ENCODE measurements at places on chromosomes 2 and 18.

GRCh38 chr2:219510512-219511135 is 3.7 kb upstream of the ASIC4 start:
- no peak overlapping the region for H3K27ac ChIP-seq
- H3K4me3 ChIP-seq = no peak overlapping the region
- no peak for DNase-seq

DNA sequence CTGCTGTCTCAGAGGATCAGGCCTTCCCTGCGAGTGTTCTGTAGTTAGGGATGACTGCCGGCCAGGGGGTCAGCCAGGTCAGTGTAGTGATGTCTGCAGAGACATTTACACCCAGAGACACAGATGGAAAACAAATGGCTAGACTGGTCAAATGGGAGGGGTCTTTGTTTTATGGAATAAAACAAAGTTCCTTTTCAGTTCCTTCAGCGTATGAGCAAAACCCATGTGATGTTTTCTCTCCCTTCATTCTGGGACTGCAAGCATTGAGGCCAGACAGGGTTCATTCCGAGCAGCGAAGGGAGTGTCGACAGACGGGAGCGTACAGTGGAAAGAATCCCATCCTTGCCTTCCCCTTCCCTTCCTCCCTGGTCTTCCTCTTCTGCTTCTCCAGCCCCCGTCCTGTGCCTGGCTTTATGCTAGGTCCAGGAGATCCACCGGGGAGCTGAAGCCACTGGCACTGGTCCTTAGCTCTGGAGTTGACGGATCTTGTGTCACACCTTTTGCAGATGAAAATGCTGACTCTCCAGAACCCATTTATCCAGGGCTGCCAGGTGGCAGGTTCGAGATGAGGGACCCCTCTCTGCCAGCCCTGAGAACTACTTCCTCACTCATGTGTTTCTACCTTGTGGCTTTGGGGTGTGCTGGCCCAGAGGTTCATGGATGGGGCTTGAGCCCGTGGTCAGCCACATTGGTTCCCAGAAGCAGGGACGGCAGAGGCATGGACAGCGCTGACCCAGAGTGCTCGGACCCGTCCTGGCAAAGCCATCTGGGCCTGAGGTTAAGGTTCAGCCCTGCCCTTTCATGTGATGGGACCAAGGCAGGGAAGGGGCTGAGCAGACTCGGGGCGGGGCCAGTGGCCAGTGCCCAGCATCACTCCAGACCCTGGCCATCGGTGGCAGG is 24.2 kb downstream of the ITGB1BP1 start:
- no peaks in the 10 kb centered on the region for H3K36me3 ChIP-seq
- H3K27ac ChIP-seq = no peak overlapping the region
- H3K4me3 ChIP-seq = no peak overlapping the region
- H3K27me3 ChIP-seq = peaks cover 9% of the 10 kb centered on the region
- H3K4me1 ChIP-seq = peaks cover 5% of the 10 kb centered on the region
- DNase-seq = no peak

- no peaks in the 10 kb centered on the region for H3K36me3 ChIP-seq
- no peaks in the 10 kb centered on the region for H3K27me3 ChIP-seq
- no peak overlapping the region for H3K4me3 ChIP-seq
Observed at GRCh38 chr18:29496152-29496680, 1319.3 kb upstream of the CDH2 start.

GRCh38 chr2:196290136-196290535 is 118.8 kb upstream of the STK17B start:
- no peak for DNase-seq
- H3K4me3 ChIP-seq = no peak overlapping the region
- H3K27ac ChIP-seq = no peak overlapping the region
- H3K27me3 ChIP-seq = no peaks in the 10 kb centered on the region
- peaks cover 14% of the 10 kb centered on the region for H3K4me1 ChIP-seq

DNA sequence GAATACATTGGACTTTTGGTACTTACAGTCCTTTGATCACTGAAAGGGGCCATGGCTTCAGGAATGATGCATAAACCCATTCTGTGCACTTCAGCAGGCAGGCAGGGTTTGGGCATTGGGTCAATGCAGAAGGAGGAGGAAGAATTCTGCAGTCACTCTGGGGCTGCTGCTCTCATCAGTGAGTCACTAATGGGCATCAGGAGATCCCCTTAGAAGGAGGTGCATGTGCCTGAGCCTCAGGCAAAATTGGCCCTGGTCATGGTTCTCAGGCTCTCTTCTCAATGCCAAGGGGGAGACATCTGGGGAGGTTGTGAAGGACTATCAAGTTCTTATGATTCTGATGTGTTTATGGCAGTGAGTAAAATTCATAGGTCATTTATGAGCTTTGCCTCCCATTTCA is 52.0 kb upstream of the TNP1 start:
- H3K27me3 ChIP-seq = no peaks in the 10 kb centered on the region
- no peaks in the 10 kb centered on the region for H3K4me1 ChIP-seq
- no peak for DNase-seq

GRCh38 chr18:54209471-54210180 is 14.8 kb downstream of the MBD2 start:
- no peak overlapping the region for H3K4me3 ChIP-seq
- H3K27ac ChIP-seq = no peak overlapping the region
- DNase-seq = no peak
- H3K27me3 ChIP-seq = no peaks in the 10 kb centered on the region
- no peaks in the 10 kb centered on the region for H3K36me3 ChIP-seq

GRCh38 chr2:88753833-88754584 is 62.5 kb downstream of the RPIA start:
- H3K4me1 ChIP-seq = peaks cover 20% of the 10 kb centered on the region
- H3K36me3 ChIP-seq = peaks cover 30% of the 10 kb centered on the region
- no peak overlapping the region for H3K4me3 ChIP-seq
- H3K27ac ChIP-seq = peak overlapping the region; percentile 82
- DNase-seq = peak; percentile 42

DNA sequence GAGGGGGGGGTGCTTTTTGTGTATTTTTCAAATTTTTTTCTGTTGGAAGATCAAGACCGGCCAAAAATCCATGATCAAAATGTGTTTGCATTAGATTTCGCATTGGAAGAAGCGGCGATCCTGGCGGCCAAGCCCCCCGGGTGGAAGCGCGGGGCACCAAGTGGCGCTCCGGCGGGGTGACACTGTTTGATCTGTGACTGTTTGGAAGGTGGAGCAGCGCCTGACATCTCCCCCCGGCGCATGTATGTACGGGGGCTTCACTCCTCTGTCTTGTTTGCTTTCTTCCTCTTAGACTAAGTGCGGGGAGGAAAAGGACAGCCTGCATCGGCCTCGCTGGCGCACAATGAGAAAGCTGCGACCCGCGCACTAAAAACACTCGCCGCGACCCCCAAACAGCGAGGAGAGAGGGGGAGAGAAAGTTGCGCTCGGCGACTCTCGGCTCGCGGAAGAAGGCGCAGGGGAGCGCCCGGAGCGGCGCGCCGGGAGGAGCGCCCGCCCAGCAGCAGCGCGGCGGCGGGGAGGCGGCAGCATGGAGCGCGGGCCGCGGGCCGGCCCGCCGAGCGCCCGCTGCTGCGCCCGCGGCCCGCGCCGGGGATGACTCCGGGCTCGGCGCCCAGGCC is 515 bp downstream of the TSHZ1 start:
- H3K27ac ChIP-seq = peak overlapping the region; percentile 85
- peaks cover 20% of the 10 kb centered on the region for H3K4me1 ChIP-seq
- DNase-seq = no peak
- no peaks in the 10 kb centered on the region for H3K27me3 ChIP-seq
- peak overlapping the region; percentile 88 for H3K4me3 ChIP-seq

GRCh38 chr2:142531377-142531776 is 346.1 kb upstream of the KYNU start:
- no peaks in the 10 kb centered on the region for H3K27me3 ChIP-seq
- H3K4me1 ChIP-seq = no peaks in the 10 kb centered on the region
- H3K36me3 ChIP-seq = no peaks in the 10 kb centered on the region
- DNase-seq = no peak
- H3K27ac ChIP-seq = no peak overlapping the region

- H3K4me1 ChIP-seq = no peaks in the 10 kb centered on the region
- no peak overlapping the region for H3K27ac ChIP-seq
- H3K36me3 ChIP-seq = no peaks in the 10 kb centered on the region
- H3K4me3 ChIP-seq = no peak overlapping the region
- DNase-seq = no peak
- H3K27me3 ChIP-seq = no peaks in the 10 kb centered on the region
Observed at GRCh38 chr2:120539937-120540718, 194.2 kb downstream of the INHBB start.

GRCh38 chr2:43837831-43838559 is 644 bp downstream of the ABCG5 start:
- H3K4me3 ChIP-seq = no peak overlapping the region
- no peak for DNase-seq
- H3K4me1 ChIP-seq = no peaks in the 10 kb centered on the region
- H3K27me3 ChIP-seq = peaks cover 23% of the 10 kb centered on the region

DNA sequence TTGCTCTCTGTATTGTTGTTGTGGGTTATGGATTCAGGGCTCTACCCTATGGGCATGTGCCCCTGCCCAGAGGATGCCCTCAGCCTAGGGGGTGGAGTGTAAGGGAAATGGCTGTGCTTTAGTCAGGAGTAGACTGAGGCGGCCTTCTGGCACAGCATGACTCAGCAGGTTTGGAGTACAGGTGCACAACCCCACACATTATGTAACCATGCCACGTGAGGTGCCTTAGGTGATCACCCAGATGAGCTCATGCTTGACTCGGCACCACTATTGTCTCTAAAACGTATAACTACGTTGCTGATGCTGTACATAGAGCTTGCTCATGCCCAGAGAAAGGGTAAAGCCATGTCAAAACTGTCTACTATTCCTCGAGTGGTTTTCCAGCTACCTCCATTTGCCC is 48.3 kb upstream of the ZC3H15 start:
- peaks cover 4% of the 10 kb centered on the region for H3K36me3 ChIP-seq
- no peaks in the 10 kb centered on the region for H3K27me3 ChIP-seq
- no peak for DNase-seq
